ENCODE measurements at places on chromosomes 4 and X. TPM values are rescaled to one million over a fixed set of nuclear protein-coding genes. Genes with fewer than 3 reads are reported as not detected.

The F11 gene
- total RNA-seq: not detected

The PARM1 gene
- total RNA-seq: 0.11 TPM

The RBMX2 gene
- total RNA-seq: 24.1 TPM

The FAM156B gene
- 12.4 TPM for total RNA-seq

The FRYL gene
- 83.1 TPM for total RNA-seq

The HERC5 gene
- 26.1 TPM for total RNA-seq

The TRPC3 gene
- 0.53 TPM for total RNA-seq

The TENM3 gene
- not detected for total RNA-seq

The FAM9C gene
- total RNA-seq: not detected

The KIAA1210 gene
- not detected for total RNA-seq

The PCDH7 gene
- total RNA-seq: not detected

The MSX1 gene
- not detected for total RNA-seq

The SLC49A3 gene
- total RNA-seq: 0.61 TPM

The USP26 gene
- total RNA-seq: not detected

The SPANXN3 gene
- not detected for total RNA-seq

The AMBN gene
- total RNA-seq: not detected

The PSAPL1 gene
- not detected for total RNA-seq

The SHROOM2 gene
- total RNA-seq: not detected

The ENPEP gene
- 0.16 TPM for total RNA-seq

The MOSPD2 gene
- total RNA-seq: 12.2 TPM

The TMEM156 gene
- total RNA-seq: 37.9 TPM

The ASB5 gene
- total RNA-seq: not detected

The ZFP92 gene
- 2.8 TPM for total RNA-seq

The ZNF711 gene
- 0.16 TPM for total RNA-seq

The TMPRSS11E gene
- total RNA-seq: not detected

The FATE1 gene
- not detected for total RNA-seq

The ADH1C gene
- not detected for total RNA-seq

The TEX13B gene
- not detected for total RNA-seq

The GAGE12H gene
- not detected for total RNA-seq

The TAF7L gene
- total RNA-seq: not detected

All from activated T-helper 17 cell treated with anti-CD3 and anti-CD28 coated beads, Interleukin-2, amount 50 U/mL, for 72 hours (primary cell).